Suprapubic skin (tissue), 4 donors: ENCODE measurements at places on chromosomes 16 and 17. TPM values are rescaled to one million over a fixed set of nuclear protein-coding genes. Genes with fewer than 3 reads are reported as not detected.

Gene TLCD2
- 2.7 TPM for total RNA-seq

Gene GNG13
- not detected for total RNA-seq

Gene TBC1D24
- total RNA-seq: 13.4 TPM

Gene ACSM2A
- total RNA-seq: not detected

Gene CACNG1
- total RNA-seq: not detected
